ENCODE measurements at places on chromosomes 6 and 20. TPM values are rescaled to one million over a fixed set of nuclear protein-coding genes. Genes with fewer than 3 reads are reported as not detected.

Gene RRAGD
- 17.9 TPM for total RNA-seq

Gene TBCC
- 17.5 TPM for total RNA-seq

Gene KLHDC3
- 96.9 TPM for total RNA-seq

Gene ABHD16B
- not detected for total RNA-seq

Gene LINC00237
- total RNA-seq, result not detected

Gene OPN5
- not detected for total RNA-seq

Gene PTCRA
- total RNA-seq, result not detected

Gene CST4
- total RNA-seq, result not detected

Gene GLP1R
- not detected for total RNA-seq

Gene SYNJ2
- total RNA-seq, result 53.1 TPM

Gene LIME1
- 7.1 TPM for total RNA-seq

Gene TNF
- not detected for total RNA-seq

Gene ULBP2
- total RNA-seq, result 13.9 TPM

Gene MEP1A
- total RNA-seq, result not detected

DNA sequence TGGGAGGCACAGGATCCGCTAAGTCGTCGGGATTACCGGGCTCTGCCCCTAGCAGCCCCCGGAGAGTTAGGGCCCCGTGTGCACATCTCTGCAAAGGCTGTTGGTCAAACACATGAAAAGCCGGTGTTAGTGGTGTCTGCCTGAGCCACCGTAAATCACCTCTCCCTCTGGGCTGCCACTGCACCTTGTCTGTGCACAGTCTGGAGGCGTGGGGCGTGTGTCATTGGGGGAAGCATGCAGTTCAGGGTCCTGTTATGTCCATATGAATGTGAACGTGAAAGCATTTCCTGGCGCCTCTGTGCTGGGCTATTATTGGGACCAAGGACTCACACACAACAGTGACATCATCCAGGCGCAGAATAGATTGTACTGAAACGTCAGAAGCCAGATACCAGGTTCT lies 305.6 kb downstream of the NRN1 start:
- no peaks in the 10 kb centered on the region for H3K27me3 ChIP-seq
- no peak overlapping the region for H3K27ac ChIP-seq
- DNase-seq, result no peak
- peaks cover 8% of the 10 kb centered on the region for H3K4me1 ChIP-seq
- H3K36me3 ChIP-seq, result peaks cover 3% of the 10 kb centered on the region

- no peak overlapping the region for H3K4me3 ChIP-seq
- H3K27me3 ChIP-seq, result no peaks in the 10 kb centered on the region
- no peaks in the 10 kb centered on the region for H3K36me3 ChIP-seq
- H3K27ac ChIP-seq, result no peak overlapping the region
- peaks cover 20% of the 10 kb centered on the region for H3K4me1 ChIP-seq
Observed at GRCh38 chr6:114087496-114087895, 116.5 kb upstream of the HDAC2 start.

GRCh38 chr20:46883892-46884291 lies 10.8 kb upstream of the EYA2 start:
- peaks cover 35% of the 10 kb centered on the region for H3K27me3 ChIP-seq
- H3K36me3 ChIP-seq, result no peaks in the 10 kb centered on the region
- DNase-seq, result no peak
- H3K27ac ChIP-seq, result no peak overlapping the region
- H3K4me1 ChIP-seq, result peaks cover 5% of the 10 kb centered on the region
- H3K4me3 ChIP-seq, result no peak overlapping the region

- no peak for DNase-seq
- peaks cover 7% of the 10 kb centered on the region for H3K4me1 ChIP-seq
- H3K4me3 ChIP-seq, result no peak overlapping the region
- H3K27me3 ChIP-seq, result no peaks in the 10 kb centered on the region
- H3K36me3 ChIP-seq, result no peaks in the 10 kb centered on the region
Observed at GRCh38 chr6:14822679-14823078, 423.2 kb upstream of the JARID2 start.

GRCh38 chr6:78947962-78948361 lies 80.6 kb downstream of the IRAK1BP1 start:
- no peaks in the 10 kb centered on the region for H3K27me3 ChIP-seq
- H3K4me1 ChIP-seq, result peaks cover 18% of the 10 kb centered on the region
- H3K36me3 ChIP-seq, result peaks cover 50% of the 10 kb centered on the region
- no peak for DNase-seq
- peak overlapping the region; percentile 31 for H3K4me3 ChIP-seq
- H3K27ac ChIP-seq, result peak overlapping the region; percentile 77

DNA sequence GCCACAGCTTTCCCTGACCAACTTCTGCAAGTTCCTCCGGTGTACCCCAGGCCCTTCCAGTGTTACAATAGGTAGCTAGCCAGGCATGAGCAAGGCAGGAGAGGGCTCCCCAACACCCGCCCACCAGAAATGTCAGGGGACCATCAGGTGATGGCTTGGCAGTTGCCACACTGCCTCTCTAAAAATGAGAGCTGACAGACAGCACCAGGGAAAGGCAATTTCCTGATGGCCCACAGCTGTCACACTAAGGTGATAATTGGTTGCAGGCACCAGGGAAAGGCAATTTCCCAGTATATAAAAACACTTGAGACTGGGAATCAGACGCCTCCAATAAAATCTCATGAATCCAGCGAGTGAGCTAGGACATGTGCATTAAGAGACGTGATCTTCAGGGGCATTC lies 49.9 kb downstream of the PXDC1 start:
- DNase-seq, result no peak
- H3K36me3 ChIP-seq, result peaks cover 14% of the 10 kb centered on the region
- H3K4me1 ChIP-seq, result peaks cover 20% of the 10 kb centered on the region
- no peak overlapping the region for H3K27ac ChIP-seq
- H3K4me3 ChIP-seq, result no peak overlapping the region

- H3K36me3 ChIP-seq, result peaks cover 11% of the 10 kb centered on the region
- peak overlapping the region; percentile 92 for H3K27ac ChIP-seq
- H3K27me3 ChIP-seq, result no peaks in the 10 kb centered on the region
- peaks cover 79% of the 10 kb centered on the region for H3K4me1 ChIP-seq
- no peak for DNase-seq
Observed at GRCh38 chr20:50146732-50147662, 6.5 kb downstream of the PEDS1 start.

DNA sequence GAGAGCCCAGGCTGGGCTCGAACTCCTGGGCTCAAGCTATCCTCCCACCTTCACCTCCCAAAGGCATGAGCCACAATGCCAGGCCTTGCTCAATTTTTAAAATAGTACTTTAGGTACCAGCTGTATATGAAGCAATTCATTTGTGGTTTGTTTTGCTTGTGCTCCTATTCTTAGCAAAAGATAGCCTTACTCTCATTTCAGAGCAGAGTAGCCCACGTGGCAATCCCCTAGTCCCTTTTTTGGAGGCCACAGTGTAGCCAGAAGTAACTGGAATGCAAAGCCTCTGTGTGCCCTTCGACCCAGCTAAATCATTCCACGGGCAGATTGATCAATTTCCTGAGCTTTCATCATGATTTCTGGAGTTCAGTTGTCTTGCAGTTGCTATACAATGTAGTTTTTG lies 372.2 kb downstream of the NRN1 start:
- no peak for DNase-seq
- no peaks in the 10 kb centered on the region for H3K4me1 ChIP-seq
- H3K27ac ChIP-seq, result no peak overlapping the region
- no peak overlapping the region for H3K4me3 ChIP-seq
- H3K36me3 ChIP-seq, result no peaks in the 10 kb centered on the region

- H3K27me3 ChIP-seq, result no peaks in the 10 kb centered on the region
- DNase-seq, result no peak
- H3K27ac ChIP-seq, result no peak overlapping the region
- no peak overlapping the region for H3K4me3 ChIP-seq
- H3K4me1 ChIP-seq, result no peaks in the 10 kb centered on the region
Observed at GRCh38 chr20:49104365-49104648, 58.2 kb downstream of the CSE1L start.

DNA sequence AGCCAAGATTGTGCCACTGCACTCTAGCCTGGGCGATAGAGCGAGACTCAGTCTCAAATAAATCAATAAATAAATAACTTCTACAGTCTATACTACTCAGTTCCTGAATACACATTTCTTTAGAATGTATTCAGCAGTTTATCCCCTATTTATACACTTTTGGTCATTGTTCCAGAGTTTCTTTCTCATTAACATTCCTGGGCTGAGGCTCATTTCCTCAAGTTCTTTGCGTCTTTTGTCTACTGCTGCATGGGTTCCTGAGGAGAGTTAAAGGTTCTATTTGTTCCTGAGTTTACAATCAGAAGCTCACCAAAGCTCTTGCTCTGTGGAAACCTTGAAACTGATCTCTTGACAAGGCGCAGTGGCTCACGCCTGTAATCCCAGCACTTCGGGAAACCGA lies 37.7 kb upstream of the SASH1 start:
- no peaks in the 10 kb centered on the region for H3K27me3 ChIP-seq
- no peak for DNase-seq
- H3K36me3 ChIP-seq, result no peaks in the 10 kb centered on the region
- no peak overlapping the region for H3K27ac ChIP-seq
- peaks cover 25% of the 10 kb centered on the region for H3K4me1 ChIP-seq
- no peak overlapping the region for H3K4me3 ChIP-seq

- no peak for DNase-seq
- no peaks in the 10 kb centered on the region for H3K4me1 ChIP-seq
- no peaks in the 10 kb centered on the region for H3K36me3 ChIP-seq
- no peaks in the 10 kb centered on the region for H3K27me3 ChIP-seq
Observed at GRCh38 chr20:60888771-60889170, 363.3 kb upstream of the CDH4 start.

DNA sequence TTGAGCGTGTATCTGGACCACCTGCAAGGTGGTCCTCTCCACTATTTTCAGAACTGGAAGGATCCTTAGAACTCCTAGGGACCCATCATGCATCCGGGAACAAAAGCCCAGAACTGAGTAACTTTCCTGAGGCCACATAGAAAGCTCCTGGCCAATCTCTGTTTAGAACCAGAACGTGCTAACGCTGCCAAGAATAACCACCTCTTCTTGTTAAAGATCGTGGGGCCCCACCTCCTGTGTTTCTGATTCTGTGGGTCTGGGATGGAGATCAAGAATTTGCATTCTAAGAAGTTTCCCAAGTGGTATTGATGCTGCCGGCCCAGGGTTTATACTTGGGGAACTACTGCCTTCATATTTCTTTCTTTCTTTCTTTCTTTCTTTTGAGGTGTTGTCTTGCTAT lies 13.3 kb downstream of the CD40 start:
- no peaks in the 10 kb centered on the region for H3K36me3 ChIP-seq
- H3K27ac ChIP-seq, result no peak overlapping the region
- H3K4me1 ChIP-seq, result peaks cover 15% of the 10 kb centered on the region
- DNase-seq, result no peak

DNA sequence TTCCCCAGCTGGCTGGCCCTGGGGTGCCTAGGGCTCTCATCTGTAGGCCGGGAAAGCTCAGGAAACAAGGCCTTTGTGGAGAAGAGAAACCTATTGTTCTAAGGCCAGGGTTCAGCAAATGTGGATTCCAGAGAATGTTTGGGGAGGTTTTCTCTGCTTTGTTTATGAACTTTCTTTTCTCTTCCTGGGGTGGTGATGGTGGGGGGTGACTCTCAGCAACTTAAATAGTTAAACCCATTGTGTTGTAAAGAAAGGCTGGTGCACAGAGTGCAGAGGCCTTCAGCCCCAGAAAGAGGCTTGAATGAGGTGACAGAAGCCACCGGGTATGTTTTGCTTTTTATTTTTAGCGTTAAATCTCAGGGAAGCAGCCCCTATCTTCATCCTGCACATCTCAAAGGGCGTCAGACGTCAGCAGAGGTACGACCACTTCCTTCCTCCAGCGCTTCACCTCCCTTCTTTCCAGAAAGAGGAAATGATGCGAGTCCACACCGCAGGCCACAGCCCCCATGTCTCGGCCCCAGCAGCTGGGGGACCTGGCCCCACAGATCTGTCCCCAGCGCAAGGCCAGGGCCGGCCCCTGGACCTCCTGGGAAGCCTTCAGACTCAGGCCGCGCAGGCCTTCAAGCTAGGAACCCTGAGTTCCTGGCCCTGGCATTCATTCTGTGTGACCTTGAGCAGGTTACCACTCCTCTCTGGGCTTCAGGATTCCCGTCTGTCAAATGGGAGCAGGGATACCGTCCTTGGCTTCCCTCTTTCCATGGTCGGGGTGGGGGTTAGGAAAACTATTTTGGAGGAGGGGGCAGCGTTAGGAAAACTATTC lies 605 bp upstream of the PPP1R16B start:
- H3K4me1 ChIP-seq, result peaks cover 3% of the 10 kb centered on the region
- H3K36me3 ChIP-seq, result no peaks in the 10 kb centered on the region
- H3K27me3 ChIP-seq, result peaks cover 27% of the 10 kb centered on the region
- peak overlapping the region; percentile 50 for H3K4me3 ChIP-seq
- no peak overlapping the region for H3K27ac ChIP-seq
- DNase-seq, result no peak

DNA sequence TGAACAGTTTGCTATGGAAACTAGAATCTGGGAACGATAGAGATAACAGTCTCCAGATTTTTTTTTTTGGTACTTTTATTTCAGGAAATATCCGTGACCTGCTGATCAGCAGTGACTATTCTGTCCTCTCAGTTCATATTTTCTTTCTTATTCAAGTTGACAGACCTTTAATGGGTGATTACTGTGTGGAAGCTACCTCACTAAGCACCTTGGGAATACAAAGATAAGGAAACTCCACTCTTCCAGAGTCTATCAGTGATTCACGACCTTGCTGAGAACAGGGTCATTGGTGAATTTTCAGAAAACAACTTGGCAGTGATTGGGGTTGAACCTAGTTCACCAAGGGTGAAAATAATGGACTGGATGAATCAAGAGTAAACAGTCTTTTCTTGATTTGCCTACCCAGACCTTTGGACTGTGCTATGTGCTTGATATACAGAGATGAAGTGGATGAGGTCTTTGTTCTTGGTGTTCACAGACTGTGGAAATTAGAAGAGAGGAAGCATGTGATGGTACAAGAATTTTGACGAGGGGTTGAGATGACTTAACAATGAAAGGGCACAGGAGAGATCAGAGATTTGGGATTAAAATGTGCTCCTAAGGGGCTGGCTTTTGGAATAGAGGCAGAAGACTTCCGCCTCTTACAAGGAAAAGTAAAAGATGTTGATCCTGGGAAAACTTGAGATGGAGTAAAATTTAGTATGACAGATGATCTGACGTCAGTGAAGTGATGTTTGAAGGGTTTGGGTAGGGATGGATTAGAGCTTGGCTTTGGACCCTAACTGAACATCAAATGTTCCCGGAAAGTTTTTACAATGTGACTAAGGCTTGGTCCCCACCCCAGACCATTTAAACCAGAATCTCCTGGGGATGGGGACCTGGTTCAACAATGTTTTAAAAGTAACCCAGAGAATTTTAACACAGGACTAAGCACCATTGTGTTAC lies 1.2 kb downstream of the KAT14 start:
- H3K27me3 ChIP-seq, result peaks cover 1% of the 10 kb centered on the region
- H3K36me3 ChIP-seq, result peaks cover 7% of the 10 kb centered on the region
- H3K4me1 ChIP-seq, result peaks cover 22% of the 10 kb centered on the region

DNA sequence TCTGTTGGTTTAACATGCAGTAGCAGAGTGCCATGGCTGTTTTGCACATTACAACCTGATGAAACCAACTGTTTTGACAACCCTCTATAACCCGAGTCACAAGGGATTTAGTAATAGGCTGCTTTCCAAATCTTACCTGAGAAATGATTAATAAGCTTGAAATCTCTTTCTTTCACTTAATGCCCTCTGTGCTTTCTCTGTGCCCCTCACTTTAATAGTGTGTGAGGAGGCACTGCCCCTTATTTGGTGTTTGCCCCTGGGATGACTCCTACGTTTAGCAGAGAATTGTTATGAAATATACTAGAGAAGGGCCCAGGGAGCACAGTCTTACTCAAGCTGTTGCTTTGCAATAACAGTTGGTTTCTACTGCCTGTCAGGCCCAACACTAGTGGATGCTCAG lies 31.0 kb upstream of the PTCHD4 start:
- H3K4me3 ChIP-seq, result no peak overlapping the region
- peaks cover 1% of the 10 kb centered on the region for H3K4me1 ChIP-seq
- DNase-seq, result no peak
- H3K27ac ChIP-seq, result no peak overlapping the region
- no peaks in the 10 kb centered on the region for H3K27me3 ChIP-seq
- H3K36me3 ChIP-seq, result no peaks in the 10 kb centered on the region

Measured in chondrocyte (in vitro differentiated cells).